GM23338 (cell line): ENCODE measurements at places on chromosomes 1 and 21.
A peak's percentile ranks its signal among the peaks of the same experiment; 100 is the strongest.

DNA sequence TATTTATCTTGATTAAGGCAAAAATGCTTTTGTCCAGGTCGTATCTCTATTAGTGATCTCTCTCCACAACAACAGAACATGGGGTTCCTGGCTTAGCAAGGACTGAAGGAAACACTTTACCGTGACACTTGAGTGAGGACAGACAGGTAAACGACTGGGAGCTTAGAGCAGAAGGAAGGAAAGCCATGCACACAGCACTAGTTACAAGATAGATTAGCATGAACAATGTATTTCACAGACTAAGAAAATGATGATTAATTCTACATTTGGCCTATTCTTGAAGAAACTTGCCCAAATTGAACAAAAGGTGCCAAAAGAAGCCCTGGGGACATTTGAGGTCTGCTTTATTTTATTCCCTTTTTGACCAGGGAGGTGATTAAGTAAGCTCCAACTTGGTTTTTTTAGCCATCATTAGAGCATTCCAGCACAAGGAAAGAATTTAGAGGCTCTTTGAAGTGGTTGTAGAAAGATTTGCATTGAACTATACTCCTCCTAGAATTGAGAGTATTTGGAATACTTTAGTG lies 248.5 kb downstream of the USP25 start:
- peak; percentile 36 for DNase-seq

DNA sequence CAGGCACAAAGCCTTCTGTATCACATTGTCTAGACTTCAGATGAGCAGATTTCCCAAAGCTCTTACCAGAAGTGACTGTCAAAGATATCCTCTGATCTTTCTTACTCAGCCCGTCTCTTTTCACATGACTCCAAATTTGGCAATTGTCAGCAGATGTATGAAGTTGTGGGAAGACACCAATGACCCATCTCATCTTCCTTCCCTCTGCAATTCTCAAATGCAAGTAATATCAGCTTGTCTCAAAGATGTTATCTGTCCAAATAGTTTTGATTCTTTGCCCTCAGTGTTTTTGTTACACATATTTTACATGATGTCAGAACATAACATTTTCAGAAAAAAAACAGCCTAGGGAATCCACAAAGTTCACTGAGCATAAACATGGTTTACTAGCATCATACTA lies 45.1 kb upstream of the RGS2 start:
- DNase-seq: no peak

DNA sequence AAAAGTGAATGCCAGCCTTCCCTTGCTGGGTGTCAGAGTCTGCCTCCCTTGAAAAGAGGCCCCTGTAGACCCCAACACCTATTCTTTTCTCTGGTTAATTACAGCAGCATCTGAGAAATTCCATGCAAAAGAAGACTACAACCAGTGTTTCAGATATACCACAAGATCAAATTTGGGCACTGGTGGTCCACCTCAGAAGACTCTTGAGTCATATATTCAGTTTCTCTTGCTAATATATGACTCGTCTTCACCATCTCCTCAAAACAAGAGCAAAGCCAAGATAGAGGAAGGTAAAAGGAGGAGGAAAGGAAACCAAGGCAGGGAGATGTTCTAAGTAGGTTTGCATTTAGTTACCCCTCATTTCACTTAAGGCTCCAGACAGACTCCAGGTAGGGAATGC lies 259.9 kb downstream of the ZNF648 start:
- no peak for DNase-seq

DNA sequence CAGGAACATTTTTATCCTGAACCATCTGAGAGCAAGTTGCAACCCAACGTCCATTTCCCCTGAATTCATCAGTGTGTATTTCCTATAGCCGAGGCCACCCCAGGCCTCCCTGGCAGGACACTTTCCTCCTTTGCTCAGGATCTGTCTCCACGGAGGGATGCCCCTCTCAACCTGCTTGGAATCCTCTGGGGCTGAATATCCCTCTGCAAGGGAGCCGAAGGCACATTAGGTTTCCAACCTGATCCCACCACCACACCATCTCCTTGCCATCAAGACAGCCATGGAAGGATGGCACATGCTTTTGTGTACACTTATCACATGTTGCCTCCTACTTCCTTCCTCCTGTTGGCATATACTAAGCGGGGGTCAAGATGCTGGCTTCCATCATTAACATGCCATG lies 74.8 kb upstream of the EDN2 start:
- no peak for DNase-seq

DNA sequence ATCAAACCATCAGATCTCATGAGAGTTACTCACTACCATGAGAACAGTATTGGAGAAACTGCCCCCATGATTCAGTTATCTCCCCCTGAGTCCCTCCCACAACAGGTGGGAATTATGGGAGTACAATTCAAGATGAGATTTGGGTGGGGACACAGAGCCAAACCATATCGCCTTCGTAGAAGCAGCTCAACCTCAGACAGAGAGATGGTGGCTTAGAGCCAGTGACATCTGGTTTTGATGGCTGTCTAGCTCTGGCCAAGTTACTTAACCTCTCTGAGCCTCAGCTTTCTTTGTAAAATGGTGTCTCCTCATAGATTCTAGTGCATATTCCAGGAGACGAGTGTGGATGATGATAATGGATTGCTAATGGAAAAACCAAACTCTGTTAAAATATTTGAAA lies 27.2 kb downstream of the MX1 start:
- no peak for DNase-seq

GRCh38 chr21:39373634-39374033 lies 24.7 kb upstream of the HMGN1 start:
- peak; percentile 71 for DNase-seq

DNA sequence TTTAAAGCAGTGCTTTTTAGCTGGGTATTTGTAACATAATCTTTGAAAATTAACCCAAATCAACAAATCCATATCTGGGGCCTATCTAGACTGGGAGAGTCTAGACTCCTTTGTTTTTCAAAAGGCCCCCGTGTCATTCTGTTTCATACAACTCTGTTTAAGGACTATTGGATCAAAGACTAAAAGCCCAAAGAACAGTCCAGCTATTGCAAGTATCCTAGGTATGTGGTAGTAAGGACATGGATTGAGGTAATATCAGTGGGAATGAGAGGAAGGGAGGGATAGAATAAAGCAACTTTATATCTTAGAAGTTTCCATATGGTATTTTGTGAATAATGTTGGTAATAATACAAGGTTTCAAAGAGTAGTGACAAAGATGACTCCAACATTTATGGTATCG lies 18.2 kb downstream of the KIF1B start:
- no peak for DNase-seq
